Dermis blood vessel endothelial cell (primary cell): ENCODE measurements at places on chromosomes 4 and X. TPM values are rescaled to one million over a fixed set of nuclear protein-coding genes. Genes with fewer than 3 reads are reported as not detected.

The GALNTL6 gene
- not detected in 2 replicates for total RNA-seq

The IL9R gene
- not detected in 2 replicates for total RNA-seq

The INPP4B gene
- 20.9 and 43.2 TPM in 2 replicates for total RNA-seq

The SHROOM2 gene
- 8.8 and 14.0 TPM in 2 replicates for total RNA-seq

The C4orf51 gene
- not detected in 2 replicates for total RNA-seq

The LGI2 gene
- 0.05 TPM in 1 of 2 replicates, not detected in the other for total RNA-seq

The TBC1D8B gene
- total RNA-seq: 4.6 and 7.9 TPM in 2 replicates

The MAGEE2 gene
- total RNA-seq: not detected in 2 replicates

The RNF128 gene
- total RNA-seq: 0.09 and 0.17 TPM in 2 replicates

The NR0B1 gene
- not detected in 2 replicates for total RNA-seq

The ZFP92 gene
- 0.51 and 0.70 TPM in 2 replicates for total RNA-seq

The ACSL4 gene
- total RNA-seq: 57.3 and 97.2 TPM in 2 replicates

The TRAM1L1 gene
- 0.17 and 0.88 TPM in 2 replicates for total RNA-seq

The TMEM187 gene
- 6.0 and 6.5 TPM in 2 replicates for total RNA-seq

The SHROOM3 gene
- 0.51 and 1.1 TPM in 2 replicates for total RNA-seq

The TRAPPC2 gene
- 11.9 and 17.9 TPM in 2 replicates for total RNA-seq

The EXOC1L gene
- total RNA-seq: not detected in 2 replicates

The G3BP2 gene
- total RNA-seq: 239 and 264 TPM in 2 replicates

The GAGE12F gene
- not detected in 2 replicates for total RNA-seq

The TASL gene
- not detected in 2 replicates for total RNA-seq

The HS6ST2 gene
- under 0.01 and 0.19 TPM in 2 replicates for total RNA-seq

The NXF2 gene
- not detected in 2 replicates for total RNA-seq

The FGA gene
- not detected in 2 replicates for total RNA-seq

The BTC gene
- 0.17 and 0.28 TPM in 2 replicates for total RNA-seq

The NHS gene
- 0.14 and 0.17 TPM in 2 replicates for total RNA-seq

The C4orf46 gene
- total RNA-seq: 7.7 and 13.6 TPM in 2 replicates

The NUDT10 gene
- total RNA-seq: 0.09 and 0.17 TPM in 2 replicates

The SSX2B gene
- not detected in 2 replicates for total RNA-seq

The GPR82 gene
- total RNA-seq: not detected in 2 replicates

The TENM3 gene
- total RNA-seq: 28.1 and 38.1 TPM in 2 replicates

The ADGRL3 gene
- total RNA-seq: under 0.01 and 0.05 TPM in 2 replicates

The FGFRL1 gene
- 12.8 and 20.8 TPM in 2 replicates for total RNA-seq

The F11 gene
- total RNA-seq: not detected in 2 replicates

The FAAH2 gene
- 0.51 and 1.1 TPM in 2 replicates for total RNA-seq

The UGT2A1 gene
- under 0.01 and 0.05 TPM in 2 replicates for total RNA-seq

The RAB33A gene
- total RNA-seq: 0.17 and 0.42 TPM in 2 replicates

The MTCP1 gene
- total RNA-seq: 3.1 and 9.9 TPM in 2 replicates

The FAM184B gene
- not detected in 2 replicates for total RNA-seq

The ADRA2C gene
- 0.17 TPM in 1 of 2 replicates, not detected in the other for total RNA-seq

The TNIP2 gene
- 119 and 122 TPM in 2 replicates for total RNA-seq

The RTL3 gene
- not detected in 2 replicates for total RNA-seq

The NUDT11 gene
- 0.51 and 0.74 TPM in 2 replicates for total RNA-seq

The NHSL2 gene
- total RNA-seq: 28.6 and 53.8 TPM in 2 replicates

The OTUD5 gene
- 29.4 and 38.2 TPM in 2 replicates for total RNA-seq

The AMBN gene
- total RNA-seq: not detected in 2 replicates

The MAGEB17 gene
- total RNA-seq: not detected in 2 replicates

The PAGE4 gene
- total RNA-seq: not detected in 2 replicates

The GRIA3 gene
- total RNA-seq: 0.17 TPM in 1 of 2 replicates, not detected in the other

The CTAG1B gene
- not detected in 2 replicates for total RNA-seq

The CDKL2 gene
- total RNA-seq: 0.14 and 0.34 TPM in 2 replicates

The SGMS2 gene
- total RNA-seq: 66.9 and 106 TPM in 2 replicates

The PCSK1N gene
- 0.17 and 0.42 TPM in 2 replicates for total RNA-seq

The CYSLTR1 gene
- not detected in 2 replicates for total RNA-seq

The HELT gene
- total RNA-seq: not detected in 2 replicates

The TGIF2LX gene
- total RNA-seq: not detected in 2 replicates

The CCDC120 gene
- total RNA-seq: 0.85 and 1.4 TPM in 2 replicates

The F8A2 gene
- 0.17 TPM in 1 of 2 replicates, not detected in the other for total RNA-seq

The TCEAL2 gene
- total RNA-seq: not detected in 2 replicates

The NWD2 gene
- not detected in 2 replicates for total RNA-seq
